Amniotic epithelial cell (primary cell): ENCODE measurements at places on chromosomes 7 and 10.

DNA sequence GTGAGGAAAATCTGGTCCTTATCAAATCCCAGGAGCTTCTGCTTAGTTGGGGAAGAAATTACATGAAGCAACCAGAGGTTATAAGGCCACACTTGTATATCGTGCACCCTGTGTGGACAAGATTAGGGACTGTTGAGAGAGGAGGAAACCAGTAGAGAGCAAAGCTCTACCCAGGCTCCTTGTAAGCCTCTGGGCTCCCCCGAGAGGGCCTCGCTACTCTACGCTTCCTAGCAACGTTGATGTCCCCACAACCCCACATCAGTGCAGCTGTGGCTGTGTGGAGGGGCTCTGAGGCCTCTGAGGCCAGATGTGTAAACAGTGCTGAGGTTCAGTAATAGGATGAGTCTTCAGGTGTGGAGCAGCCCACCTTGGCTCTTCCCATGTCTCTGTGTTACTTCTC is 16.0 kb downstream of the HIF1AN start:
- no peak for DNase-seq

GRCh38 chr10:101331956-101332355 is 22.0 kb upstream of the BTRC start:
- DNase-seq = peak; percentile 26

DNA sequence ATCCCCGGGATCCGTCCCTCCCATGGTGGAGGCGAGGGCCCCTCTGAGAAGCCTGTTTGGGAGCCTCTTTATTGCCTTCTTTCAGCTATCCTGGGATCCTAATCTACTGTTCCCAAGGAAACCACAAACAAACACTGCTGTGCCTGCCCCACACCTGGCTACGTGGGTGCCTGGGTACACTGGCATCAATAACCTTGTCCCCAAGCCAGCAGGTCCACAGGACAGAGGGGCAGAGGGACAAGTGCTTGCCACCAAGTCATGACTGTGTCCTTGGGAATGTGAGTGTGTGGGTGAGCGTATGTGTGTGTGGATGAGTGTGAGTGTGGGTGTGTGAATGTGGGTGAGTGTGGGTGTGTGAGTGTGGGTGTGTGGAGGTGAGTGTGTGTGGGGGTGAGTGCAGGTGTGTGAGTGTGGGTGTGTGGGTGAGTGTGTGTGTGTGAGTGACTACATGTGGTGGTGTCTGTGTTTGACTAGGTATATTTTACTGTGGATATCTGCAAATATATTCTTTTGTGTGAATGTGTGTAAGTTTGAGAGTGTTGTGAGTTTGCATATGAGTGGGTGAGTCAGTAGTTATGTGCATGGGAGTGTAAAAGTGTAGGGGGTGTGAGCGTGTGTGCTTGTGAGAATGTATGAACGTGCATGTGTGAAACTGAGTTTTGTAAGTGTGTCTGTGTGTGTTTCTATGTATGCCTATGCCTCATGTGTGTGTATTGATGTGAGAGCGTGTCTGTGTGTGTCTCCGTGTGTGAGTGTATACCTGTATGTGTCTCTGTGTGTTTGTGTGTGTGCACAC is 96.1 kb downstream of the TNS3 start:
- DNase-seq = no peak

DNA sequence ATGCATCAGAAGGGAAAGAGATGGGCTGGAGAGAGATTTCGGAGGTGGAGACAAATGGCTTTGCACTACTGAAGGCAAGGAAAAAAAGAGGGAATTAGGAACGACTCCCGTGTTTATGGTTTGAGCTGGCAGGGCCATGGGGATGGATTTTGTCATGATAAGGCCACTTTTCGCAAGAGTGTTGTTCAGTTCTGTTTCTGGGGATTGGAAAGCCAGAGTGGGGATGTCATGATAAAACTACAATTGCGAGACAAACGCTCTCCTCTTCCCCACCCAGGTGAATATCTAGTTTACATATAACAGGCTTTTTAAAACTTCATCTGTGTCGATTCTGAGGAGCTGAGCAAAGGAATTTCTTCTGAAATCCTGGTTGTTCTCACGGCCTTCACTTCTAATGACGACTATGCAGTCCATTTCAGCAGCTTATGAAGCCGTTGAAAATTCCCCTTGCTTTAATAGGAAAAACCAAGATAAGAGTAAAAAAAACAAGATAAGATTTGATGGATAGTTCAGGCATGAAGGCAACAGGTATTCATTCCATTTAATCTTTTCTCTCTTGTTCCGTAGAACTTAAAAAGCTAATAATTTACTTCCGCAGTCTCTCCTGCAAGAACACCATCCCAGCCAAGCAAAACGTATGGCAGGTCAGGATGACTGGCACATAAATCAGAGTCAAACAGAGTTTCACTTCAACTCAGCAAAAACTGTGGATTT is 245.6 kb upstream of the PITRM1 start:
- DNase-seq = peak; percentile 85

- no peak for DNase-seq
These were observed 35.6 kb upstream of the C10orf90 start for GRCh38 chr10:126705951-126706565.

DNA sequence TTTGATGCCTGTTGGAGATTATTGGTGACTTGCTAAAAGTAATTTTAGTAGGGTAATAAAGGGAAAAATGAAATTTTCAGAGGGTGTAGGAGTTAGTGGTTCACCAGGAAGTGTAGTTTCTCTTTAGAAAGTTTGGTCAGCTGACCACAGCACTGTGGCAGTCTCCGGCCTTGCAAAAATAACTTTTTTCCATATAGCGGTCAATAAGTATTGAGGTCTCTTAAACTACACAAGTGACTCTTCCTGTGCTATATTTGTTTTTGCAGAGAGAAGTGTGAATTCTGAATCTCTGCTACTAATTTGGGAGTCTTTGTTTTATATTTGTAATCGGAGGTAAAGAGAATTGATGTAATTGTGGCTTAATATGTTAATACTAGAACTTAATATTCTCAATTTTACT is 24.3 kb downstream of the PTPN12 start:
- DNase-seq = no peak

GRCh38 chr10:83580373-83581012 is 558.8 kb upstream of the GHITM start:
- DNase-seq = no peak

DNA sequence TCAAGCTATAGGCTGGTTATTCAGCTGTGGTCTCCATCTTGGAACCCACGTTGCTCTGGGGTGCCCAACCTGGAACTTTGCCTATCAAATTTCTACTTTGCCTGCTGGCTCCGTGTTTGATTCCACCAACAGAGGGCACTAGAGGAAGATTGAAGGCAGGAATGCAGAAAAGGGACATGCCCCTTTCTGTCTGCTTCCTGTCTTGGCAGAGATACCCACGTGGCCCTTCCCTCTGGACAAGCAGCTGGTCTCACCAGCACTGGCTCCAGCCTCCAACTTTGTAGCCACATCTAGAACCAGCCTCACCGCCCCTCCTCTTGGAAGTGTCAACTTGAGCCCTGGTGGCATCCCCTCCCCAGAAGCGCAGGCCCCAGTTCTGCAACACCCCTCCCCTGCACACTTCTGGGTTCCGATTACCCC is 52.1 kb upstream of the ZNF438 start:
- peak; percentile 54 for DNase-seq

- DNase-seq = no peak
These were observed 10.4 kb upstream of the CFAP43 start for GRCh38 chr10:104242545-104242944.

- peak; percentile 67 for DNase-seq
These were observed 34.4 kb downstream of the FHIP2A start for GRCh38 chr10:114855776-114856543.

GRCh38 chr10:3213758-3214515 is 41.4 kb upstream of the PITRM1 start:
- DNase-seq = no peak

DNA sequence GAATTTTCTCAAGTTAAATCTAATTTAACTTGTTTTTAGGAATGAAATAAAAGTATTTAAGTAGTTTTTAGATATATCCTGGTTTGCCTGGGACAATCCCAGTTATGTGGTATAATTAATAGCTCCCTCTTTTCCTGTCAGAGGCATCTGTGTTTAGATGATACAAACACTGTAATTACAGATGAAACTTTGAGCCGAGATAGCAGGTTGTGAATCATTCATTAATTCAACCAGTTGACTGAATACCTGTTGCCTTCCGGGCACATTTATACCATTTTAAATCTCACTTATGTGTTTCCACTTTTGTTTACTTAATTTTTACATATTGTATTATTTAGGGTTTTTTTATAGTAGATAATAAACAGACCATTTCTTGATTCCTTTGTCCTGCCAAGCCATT is 82.1 kb upstream of the GATA3 start:
- DNase-seq = no peak

GRCh38 chr7:52831321-52831720 is 204.1 kb upstream of the POM121L12 start:
- no peak for DNase-seq

GRCh38 chr7:112790586-112791003 is 402 bp upstream of the TMEM168 start:
- DNase-seq = no peak

- DNase-seq = no peak
These were observed 480.7 kb downstream of the TFEC start for GRCh38 chr7:115549910-115550309.

DNA sequence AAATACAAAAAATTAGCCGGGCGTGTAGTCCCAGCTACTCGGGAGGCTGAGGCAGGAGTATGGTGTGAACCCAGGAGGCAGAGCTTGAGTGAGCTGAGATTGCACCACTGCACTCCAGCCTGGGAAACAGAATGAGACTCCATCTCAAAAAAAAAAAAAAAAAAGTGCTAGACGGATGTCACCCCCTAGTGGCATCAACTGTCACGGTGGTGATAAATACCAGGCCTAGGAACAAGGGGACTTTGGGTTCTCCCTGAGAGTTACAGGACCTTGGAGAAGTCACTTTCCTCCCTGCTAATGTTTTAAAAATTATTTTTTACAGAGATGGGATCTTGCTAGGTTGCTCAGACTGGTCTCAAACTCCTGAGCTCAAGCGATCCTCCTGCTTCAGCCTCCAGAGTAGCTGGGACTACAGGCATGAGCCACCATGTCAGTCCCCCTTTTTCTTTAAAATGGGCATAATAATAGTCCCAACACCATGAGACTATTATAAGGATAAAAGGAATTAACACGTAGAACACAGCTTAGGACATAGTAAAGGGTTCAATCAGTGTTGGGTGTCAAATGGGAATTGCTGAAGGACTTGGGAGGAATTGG is 2.6 kb upstream of the TMEM130 start:
- DNase-seq = no peak

DNA sequence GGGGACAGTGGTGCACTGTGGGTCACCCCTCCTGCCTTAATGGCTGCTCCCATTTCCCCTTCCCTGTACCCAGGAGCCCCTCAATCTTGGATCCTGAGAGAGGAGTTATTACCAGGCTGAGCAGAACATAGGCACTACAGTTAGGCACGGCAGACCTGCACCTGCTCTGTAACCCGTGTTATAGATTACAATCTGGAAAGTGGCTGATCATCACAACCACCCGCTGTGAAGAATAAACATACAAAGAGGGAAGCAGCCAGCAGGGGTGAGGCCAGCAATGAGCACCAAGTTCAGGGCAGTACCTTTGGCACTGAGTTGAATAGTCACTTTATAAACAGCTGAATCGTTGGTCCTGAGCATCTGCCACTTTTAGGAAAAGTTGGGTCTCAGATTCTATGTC is 1.7 kb downstream of the CDHR1 start:
- no peak for DNase-seq

DNA sequence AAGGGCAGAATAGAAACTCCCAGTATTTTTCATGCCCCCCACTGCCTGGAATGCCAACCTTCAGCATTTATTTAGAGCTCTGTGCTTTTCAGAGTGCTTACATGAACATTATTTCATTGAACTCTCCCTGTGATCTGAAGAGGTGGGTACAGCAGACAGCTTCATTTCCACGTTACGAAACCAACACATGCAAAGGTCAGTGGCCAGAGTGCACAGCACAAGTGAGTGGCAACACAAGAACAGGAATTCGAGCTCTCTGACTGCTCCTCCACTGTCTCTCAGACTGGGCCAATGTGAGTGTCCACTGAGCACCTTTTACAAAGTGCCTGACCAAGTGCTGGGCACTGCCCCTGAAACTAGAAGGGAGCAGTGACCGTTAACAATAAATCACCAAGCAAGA is 162.9 kb downstream of the GLI3 start:
- DNase-seq = peak; percentile 29

DNA sequence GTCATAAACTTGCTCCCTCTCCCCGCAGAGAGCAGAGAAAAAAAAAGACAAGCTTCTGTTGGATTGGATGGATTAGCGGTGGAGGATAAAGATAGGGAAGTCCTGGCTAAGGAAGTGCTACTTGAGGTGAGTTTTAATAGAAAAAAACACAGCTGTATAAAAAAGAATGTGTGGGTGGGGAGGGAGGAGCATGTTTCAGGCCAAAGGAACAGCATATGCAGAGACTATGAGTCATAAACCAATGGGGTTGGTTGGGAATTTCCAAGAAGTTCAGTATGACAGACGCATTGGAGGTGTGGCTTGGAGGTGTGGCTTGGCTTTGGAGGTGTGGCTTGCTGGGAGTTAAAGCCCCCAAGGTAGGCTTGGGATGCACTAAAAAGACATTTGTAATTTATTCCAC is 103.0 kb upstream of the LSM8 start:
- DNase-seq = peak; percentile 44
